ENCODE measurements at places on chromosomes 11 and 22. TPM values are rescaled to one million over a fixed set of nuclear protein-coding genes. Genes with fewer than 3 reads are reported as not detected.

DNA sequence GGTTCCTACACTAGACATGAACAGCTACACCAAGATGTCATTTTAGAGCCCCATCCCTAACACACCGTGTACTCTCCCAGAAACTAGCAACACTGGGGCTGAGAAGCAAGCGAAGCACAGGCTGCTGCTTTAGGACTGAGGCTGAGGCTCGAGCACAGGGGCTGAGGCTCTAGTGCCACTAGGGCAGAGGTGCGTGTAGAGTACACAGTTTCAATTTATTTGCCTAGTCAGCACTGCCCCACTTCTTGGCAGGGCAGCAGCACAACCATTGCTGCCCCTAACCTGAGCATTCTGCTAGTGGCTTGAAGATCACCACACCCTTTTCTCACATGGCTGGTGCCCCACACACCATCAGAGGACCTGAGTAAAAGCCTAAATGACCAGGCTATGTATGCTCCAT lies 713.2 kb downstream of the LRRC4C start:
- no peaks in the 10 kb centered on the region for H3K27me3 ChIP-seq
- H3K4me1 ChIP-seq: no peaks in the 10 kb centered on the region
- H3K4me3 ChIP-seq: no peak overlapping the region
- DNase-seq: no peak

- H3K27me3 ChIP-seq: peaks cover 11% of the 10 kb centered on the region
- peaks cover 33% of the 10 kb centered on the region for H3K36me3 ChIP-seq
- H3K4me1 ChIP-seq: peaks cover 48% of the 10 kb centered on the region
- peak overlapping the region; percentile 100 for H3K27ac ChIP-seq
- DNase-seq: peak; percentile 20
Measured at GRCh38 chr11:123062892-123063825, 1.2 kb upstream of the HSPA8 start.

DNA sequence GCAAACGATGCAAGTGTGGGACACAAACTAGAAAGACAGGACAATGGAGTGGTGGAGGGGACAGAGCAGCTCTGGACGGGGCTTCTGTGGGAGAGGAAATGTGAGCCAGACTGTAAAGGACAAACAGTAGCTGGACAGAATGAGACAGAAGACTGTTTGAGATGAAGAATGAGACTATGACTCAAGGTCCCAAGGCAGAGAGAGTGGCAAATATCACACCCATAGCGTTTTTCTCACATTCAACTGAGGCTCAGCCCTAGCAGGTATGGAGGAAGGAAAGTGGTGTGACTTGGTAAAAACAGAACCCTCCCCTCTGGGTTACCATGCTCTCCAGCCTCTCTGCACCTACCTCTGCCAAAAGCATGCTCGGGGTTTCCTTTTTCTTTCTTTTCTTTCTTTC lies 96.5 kb downstream of the RPL27A start:
- no peaks in the 10 kb centered on the region for H3K27me3 ChIP-seq
- H3K27ac ChIP-seq: no peak overlapping the region
- DNase-seq: no peak
- H3K4me1 ChIP-seq: peaks cover 12% of the 10 kb centered on the region

DNA sequence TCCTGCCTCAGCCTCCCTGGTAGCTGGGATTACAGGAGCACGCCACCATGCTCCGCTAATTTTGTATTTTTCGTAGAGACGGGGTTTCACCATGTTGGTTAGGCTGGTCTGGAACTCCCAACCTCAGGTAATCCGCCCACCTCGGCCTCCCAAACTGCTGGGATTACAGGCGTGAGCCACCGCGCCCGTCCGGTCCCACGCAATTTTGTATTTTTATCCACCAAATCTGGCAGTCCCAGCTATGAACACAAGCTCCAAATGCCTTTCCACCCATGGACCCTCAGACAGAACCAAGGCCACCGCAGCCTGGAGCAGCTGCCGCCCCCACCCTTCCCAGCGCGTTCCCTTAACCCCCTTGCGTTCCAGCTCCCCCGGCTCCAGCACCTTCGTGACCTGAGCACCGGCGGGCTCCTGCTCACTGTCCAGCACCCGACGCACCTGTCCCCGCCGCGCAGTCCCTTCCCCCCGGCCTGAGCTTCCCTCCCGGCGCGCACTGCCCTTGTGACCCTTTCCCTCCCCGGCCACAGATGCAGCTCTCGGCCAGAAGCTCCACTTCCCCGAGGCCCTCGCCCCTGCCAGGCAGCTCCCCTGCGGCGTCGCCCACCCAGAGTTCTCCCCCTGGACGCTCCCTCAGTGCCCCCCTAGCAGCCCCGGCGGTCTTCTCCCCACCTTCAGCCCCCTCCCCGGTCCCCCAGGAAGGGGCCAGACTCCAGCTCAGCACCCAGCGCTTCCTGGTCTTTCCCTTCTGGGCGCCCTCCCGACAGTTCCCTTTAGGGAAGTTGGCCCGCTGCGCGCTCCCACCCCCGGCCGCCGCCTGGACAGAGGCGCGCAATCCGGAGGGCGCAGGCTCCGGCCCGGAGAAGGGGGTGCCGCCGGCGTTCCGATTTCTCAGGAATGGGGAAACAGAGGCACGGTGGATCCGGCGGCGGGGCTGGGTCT lies 5.6 kb upstream of the ZBED4 start:
- peak overlapping the region; percentile 82 for H3K4me3 ChIP-seq
- DNase-seq: no peak
- H3K4me1 ChIP-seq: no peaks in the 10 kb centered on the region
- peaks cover 38% of the 10 kb centered on the region for H3K27me3 ChIP-seq
- no peak overlapping the region for H3K27ac ChIP-seq
- H3K36me3 ChIP-seq: peaks cover 3% of the 10 kb centered on the region

GRCh38 chr11:69437001-69437875 lies 44.2 kb upstream of the LINC01488 start:
- peaks cover 9% of the 10 kb centered on the region for H3K27me3 ChIP-seq
- H3K36me3 ChIP-seq: no peaks in the 10 kb centered on the region
- H3K4me3 ChIP-seq: no peak overlapping the region
- H3K27ac ChIP-seq: no peak overlapping the region

Gene SLN
- not detected for total RNA-seq

- no peaks in the 10 kb centered on the region for H3K36me3 ChIP-seq
- no peak overlapping the region for H3K4me3 ChIP-seq
- H3K27me3 ChIP-seq: peaks cover 3% of the 10 kb centered on the region
- no peak for DNase-seq
Measured at GRCh38 chr11:11675671-11676181, 53.9 kb upstream of the GALNT18 start.

GRCh38 chr11:8342821-8343681 lies 79.4 kb upstream of the LMO1 start:
- H3K4me3 ChIP-seq: no peak overlapping the region
- peaks cover 10% of the 10 kb centered on the region for H3K27me3 ChIP-seq
- H3K4me1 ChIP-seq: peaks cover 13% of the 10 kb centered on the region
- H3K36me3 ChIP-seq: no peaks in the 10 kb centered on the region
- no peak overlapping the region for H3K27ac ChIP-seq

DNA sequence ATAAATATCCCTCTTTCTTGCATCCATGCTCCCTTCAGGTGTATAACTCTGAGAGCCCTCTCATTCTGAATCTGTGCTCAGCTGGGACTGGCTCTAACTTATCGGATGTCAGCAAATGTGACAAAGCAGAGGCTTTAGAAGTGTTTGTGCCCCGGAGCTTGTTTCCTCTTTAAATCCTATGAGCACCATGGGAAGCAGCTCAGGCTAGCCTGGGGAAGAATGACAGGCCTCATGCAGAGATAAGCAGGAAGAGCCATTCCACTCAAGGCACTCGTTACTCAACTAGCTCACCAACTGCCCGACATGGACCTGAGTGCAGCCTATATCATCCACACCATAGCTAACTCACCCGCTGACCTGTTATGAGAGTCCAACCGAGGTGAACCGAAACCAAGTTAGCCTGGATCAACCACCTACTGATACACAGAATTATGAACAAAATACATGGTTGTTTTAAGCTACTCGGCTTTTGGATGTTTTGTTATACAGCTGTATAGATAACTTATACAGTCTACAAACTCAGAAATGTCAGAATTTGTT lies 990.7 kb downstream of the NTM start:
- no peaks in the 10 kb centered on the region for H3K27me3 ChIP-seq
- DNase-seq: no peak
- no peaks in the 10 kb centered on the region for H3K36me3 ChIP-seq
- no peak overlapping the region for H3K4me3 ChIP-seq
- no peak overlapping the region for H3K27ac ChIP-seq

- no peaks in the 10 kb centered on the region for H3K27me3 ChIP-seq
- no peaks in the 10 kb centered on the region for H3K36me3 ChIP-seq
- H3K4me3 ChIP-seq: no peak overlapping the region
- H3K27ac ChIP-seq: no peak overlapping the region
- DNase-seq: peak; percentile 50
Measured at GRCh38 chr22:36569999-36570398, 41.0 kb upstream of the EIF3D start.

- H3K4me3 ChIP-seq: peak overlapping the region; percentile 75
- peak overlapping the region; percentile 9 for H3K27ac ChIP-seq
- no peak for DNase-seq
- H3K36me3 ChIP-seq: no peaks in the 10 kb centered on the region
Measured at GRCh38 chr11:76152741-76153570, 53.3 kb downstream of the WNT11 start.

- no peak for DNase-seq
- no peaks in the 10 kb centered on the region for H3K36me3 ChIP-seq
- H3K4me3 ChIP-seq: no peak overlapping the region
- no peaks in the 10 kb centered on the region for H3K4me1 ChIP-seq
- H3K27ac ChIP-seq: no peak overlapping the region
- peaks cover 12% of the 10 kb centered on the region for H3K27me3 ChIP-seq
Measured at GRCh38 chr11:117792241-117792640, 4.8 kb downstream of the DSCAML1 start.

DNA sequence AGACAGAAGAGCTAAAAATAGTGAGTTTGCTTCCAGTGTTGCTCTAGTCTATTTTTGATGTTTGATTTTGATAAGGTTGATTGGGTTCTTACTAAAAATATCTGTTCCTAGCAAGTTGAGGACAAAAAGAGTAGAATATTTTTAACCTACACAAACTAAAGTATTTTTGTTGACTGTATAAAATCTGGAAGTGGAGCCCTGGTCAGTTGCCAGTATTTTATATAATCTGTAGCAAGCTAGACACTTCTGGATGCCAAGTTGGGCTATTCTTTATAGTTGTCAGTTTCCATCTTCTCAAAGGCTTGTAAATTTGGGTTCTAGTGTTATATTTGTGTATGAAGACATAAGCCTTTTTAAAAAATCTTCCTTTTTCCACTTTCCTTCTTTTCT lies 56.7 kb downstream of the HSD17B12 start:
- peaks cover 17% of the 10 kb centered on the region for H3K4me1 ChIP-seq
- H3K27me3 ChIP-seq: no peaks in the 10 kb centered on the region
- no peak for DNase-seq
- H3K36me3 ChIP-seq: peaks cover 19% of the 10 kb centered on the region

DNA sequence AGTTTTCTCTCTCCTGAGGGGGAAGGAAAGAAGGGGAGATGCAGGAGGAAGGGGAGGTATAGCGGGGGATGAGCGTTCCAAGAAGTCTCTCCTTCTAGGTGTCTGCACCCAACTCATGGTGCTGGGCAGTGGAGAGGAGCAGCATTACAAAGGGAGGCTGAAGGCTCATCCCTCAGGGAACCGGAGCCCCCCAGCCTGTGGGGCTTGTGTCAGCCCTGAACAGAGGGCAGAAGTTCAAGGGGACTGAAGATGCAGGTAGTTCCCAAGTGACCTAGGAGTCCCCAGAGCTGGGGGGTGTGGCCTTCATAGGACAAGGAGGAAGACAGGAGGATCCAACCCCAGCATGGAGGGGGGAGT lies 1.8 kb downstream of the C11orf68 start:
- peaks cover 5% of the 10 kb centered on the region for H3K36me3 ChIP-seq
- H3K27ac ChIP-seq: no peak overlapping the region
- H3K4me1 ChIP-seq: peaks cover 9% of the 10 kb centered on the region
- peaks cover 7% of the 10 kb centered on the region for H3K27me3 ChIP-seq

GRCh38 chr11:45396394-45396793 lies 110.3 kb upstream of the SYT13 start:
- H3K27me3 ChIP-seq: peaks cover 5% of the 10 kb centered on the region
- H3K4me3 ChIP-seq: no peak overlapping the region
- peaks cover 21% of the 10 kb centered on the region for H3K4me1 ChIP-seq
- no peak for DNase-seq
- H3K36me3 ChIP-seq: no peaks in the 10 kb centered on the region
- H3K27ac ChIP-seq: no peak overlapping the region

Gene HINFP
- total RNA-seq: 33.6 TPM

- H3K4me1 ChIP-seq: peaks cover 46% of the 10 kb centered on the region
- no peak overlapping the region for H3K27ac ChIP-seq
- DNase-seq: peak; percentile 46
- H3K4me3 ChIP-seq: no peak overlapping the region
- no peaks in the 10 kb centered on the region for H3K36me3 ChIP-seq
Measured at GRCh38 chr22:30605449-30606110, 1.4 kb upstream of the TCN2 start.

Gene FOSL1
- total RNA-seq: 1.3 TPM

Gene HBB
- not detected for total RNA-seq

- H3K36me3 ChIP-seq: no peaks in the 10 kb centered on the region
- H3K4me1 ChIP-seq: no peaks in the 10 kb centered on the region
- DNase-seq: no peak
Measured at GRCh38 chr11:1350086-1350725, 39.5 kb upstream of the BRSK2 start.

DNA sequence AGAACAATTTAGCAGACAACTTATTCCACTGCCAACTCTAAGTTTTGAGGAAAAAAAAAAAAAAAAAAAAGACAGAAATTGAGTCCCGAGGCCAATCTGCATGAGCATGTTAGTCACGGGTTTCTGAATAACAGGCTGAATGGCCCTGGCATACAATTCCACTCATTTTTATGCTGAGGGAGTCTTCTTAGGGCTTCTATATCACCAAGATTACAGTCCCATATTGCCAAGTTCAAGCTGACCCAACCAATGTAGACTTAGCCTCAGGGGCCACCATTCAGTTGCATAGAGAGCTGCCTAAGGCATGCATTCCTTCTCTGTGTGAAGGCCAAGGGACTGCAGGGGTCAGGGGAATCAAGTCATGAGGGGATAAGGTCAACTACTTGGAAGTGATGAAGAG lies 27.5 kb downstream of the KIRREL3 start:
- H3K36me3 ChIP-seq: peaks cover 5% of the 10 kb centered on the region
- H3K27me3 ChIP-seq: no peaks in the 10 kb centered on the region
- no peak for DNase-seq
- H3K4me1 ChIP-seq: peaks cover 12% of the 10 kb centered on the region
- H3K4me3 ChIP-seq: no peak overlapping the region
- no peak overlapping the region for H3K27ac ChIP-seq

Gene PLA2G3
- total RNA-seq: 2.8 TPM

All from endothelial cell (in vitro differentiated cells).